ENCODE measurements at places on chromosomes 3 and 15. TPM values are rescaled to one million over a fixed set of nuclear protein-coding genes. Genes with fewer than 3 reads are reported as not detected.

The LTK gene
- 0.11 TPM for total RNA-seq

The IMPG2 gene
- total RNA-seq: 0.03 TPM

The LRRC58 gene
- 39.1 TPM for total RNA-seq

GRCh38 chr15:56496635-56497034 is 31.7 kb upstream of the MNS1 start:
- DNase-seq: no peak

DNA sequence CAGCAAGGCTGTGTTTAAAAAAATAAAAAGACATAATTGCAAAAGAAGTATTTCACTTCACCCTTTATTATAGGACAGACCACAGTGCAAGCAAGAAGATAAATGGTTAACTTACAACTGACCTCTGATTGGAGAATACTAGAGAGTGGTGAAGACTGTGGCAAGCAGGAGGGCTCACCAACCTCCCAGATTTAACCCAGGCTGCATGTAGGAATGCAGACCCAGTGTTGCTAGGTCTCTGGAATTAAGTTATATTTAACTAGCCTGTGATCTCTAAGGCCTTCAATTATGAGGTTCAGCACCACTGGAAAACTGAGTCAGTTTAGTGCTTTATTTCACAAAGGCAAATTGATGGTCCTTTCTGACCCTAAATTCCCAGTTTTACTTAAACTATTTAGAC is 436.6 kb downstream of the LPP start:
- DNase-seq: no peak

DNA sequence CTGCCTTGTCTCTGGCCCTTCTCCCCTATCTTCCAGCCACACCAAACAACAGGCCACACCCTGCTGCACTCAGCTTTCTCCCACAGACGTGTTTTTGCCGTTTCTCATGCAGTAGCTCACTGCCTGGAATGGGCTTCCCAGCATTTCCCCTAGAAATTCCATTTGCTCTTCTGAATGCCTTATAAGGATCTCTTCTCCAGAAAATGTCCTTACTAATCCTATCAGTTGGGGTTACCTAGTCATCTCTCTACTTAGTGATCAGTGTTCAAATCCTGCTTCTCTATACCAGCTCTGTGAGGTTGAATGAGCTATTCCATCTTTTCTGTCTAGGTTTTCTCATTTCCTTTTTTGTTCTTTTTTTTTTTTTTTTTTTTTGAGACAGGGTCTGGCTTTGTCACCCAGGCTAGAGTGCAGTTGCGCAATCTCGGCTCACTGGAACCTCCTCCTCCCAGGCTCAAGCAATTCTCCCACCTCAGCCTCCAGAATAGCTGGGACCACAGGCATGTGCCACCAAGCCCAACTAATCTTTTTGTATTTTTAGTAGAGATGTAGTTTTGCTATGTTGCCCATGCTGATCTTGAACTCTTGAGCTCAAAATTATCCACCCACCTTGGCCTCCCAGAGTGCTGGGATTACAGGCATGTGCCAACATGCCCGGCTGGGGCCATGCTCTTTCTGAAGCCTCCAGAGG is 98.2 kb upstream of the CHD2 start:
- no peak for DNase-seq

- no peak for DNase-seq
Observed at GRCh38 chr3:4981665-4982494, 2.6 kb downstream of the BHLHE40 start.

- DNase-seq: no peak
Observed at GRCh38 chr3:173135059-173135458, 6.0 kb downstream of the SPATA16 start.

- DNase-seq: no peak
Observed at GRCh38 chr3:40129981-40130380, 179.5 kb upstream of the EIF1B start.

DNA sequence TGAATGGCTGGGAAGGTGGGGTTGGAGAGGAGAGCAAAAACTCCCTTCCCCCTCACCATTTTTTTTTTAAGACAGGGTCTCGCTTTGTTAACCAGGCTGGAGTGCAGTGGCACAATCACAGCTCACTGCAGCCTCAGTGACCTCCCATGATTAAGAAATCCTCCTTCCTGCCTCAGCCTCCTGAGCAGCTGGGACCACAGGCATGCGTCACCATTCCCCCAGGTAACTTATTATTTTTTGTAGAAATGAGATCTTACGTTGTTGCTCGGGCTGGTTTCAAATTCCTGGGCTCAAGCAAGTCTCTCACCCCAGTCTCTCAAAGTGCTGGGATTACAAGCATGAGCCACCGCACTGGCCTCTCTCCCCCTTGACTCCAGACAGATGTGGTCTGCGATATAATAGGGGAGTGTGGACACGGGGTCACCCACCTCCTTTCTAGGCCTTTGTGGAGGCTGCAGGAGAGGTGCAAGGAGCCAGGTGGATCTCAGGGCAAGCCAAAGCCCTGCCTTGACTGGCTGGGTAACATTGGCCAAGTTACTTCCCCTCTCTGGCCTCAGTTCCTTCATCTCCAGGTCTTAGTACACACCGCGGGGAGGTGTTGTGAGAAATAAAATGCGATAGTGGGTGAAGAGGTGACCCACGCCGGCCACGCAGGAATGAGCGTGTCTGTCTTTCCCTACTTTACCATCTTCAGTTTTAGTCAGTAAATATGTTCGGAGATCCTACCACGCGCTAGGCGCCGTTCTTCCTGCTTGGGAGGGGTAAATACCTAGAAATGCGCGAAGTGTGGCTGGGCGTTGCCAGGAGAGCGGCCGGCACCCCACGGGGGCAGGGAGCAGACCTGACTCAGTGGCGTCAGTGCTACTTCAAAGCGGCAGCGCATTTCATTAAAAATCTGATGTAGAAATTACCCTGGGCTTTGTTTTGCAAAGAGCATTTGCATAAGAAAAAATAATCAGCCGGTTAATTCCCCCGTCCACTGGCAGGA is 20.2 kb upstream of the CORO2B start:
- no peak for DNase-seq

GRCh38 chr15:60674704-60675395 is 195.9 kb upstream of the ICE2 start:
- no peak for DNase-seq
